HCEC 1CT (cell line): ENCODE measurements at places on chromosomes 6 and 20.

GRCh38 chr6:126941751-126942150 is 176.7 kb upstream of the RSPO3 start:
- no peak for DNase-seq

DNA sequence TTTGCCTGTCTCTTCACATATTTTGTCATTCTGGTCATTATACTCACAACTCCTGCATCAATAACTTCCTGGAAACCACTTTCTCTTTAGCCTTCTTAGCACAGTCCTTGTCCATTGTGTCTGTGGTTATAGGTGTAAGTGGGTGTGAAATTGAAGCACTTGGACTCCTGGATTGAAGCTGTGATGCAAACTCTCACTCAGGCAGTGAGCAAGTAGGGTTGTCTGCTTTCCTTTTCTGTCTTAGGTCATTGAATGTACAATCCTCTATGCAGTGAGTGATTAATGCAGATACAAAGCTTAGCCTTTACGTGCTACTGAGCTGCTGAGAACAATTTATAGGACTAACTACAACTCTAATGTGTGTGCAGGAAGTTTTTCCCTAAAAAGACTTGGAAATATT is 54.8 kb downstream of the ADGRB3 start:
- no peak for DNase-seq

DNA sequence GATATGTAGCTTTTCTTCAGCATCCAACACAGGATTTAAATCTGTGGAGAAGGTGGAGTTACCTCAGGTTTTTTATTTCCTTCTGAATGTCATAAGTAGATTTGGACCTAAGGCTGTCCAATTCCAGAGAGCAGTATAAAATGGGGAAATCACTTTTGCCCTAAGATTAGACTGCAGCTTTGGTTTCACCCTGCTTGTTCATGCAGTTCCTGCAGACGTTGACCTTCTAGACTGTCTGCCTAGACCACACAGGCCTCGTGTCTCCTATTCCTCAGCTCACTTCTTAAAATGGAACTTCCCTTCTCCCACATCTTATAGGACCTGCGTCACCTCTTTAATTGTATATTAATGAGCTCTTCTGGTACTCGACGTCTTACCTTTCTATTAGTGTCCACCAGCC is 26.0 kb upstream of the C6orf62 start:
- DNase-seq = no peak

DNA sequence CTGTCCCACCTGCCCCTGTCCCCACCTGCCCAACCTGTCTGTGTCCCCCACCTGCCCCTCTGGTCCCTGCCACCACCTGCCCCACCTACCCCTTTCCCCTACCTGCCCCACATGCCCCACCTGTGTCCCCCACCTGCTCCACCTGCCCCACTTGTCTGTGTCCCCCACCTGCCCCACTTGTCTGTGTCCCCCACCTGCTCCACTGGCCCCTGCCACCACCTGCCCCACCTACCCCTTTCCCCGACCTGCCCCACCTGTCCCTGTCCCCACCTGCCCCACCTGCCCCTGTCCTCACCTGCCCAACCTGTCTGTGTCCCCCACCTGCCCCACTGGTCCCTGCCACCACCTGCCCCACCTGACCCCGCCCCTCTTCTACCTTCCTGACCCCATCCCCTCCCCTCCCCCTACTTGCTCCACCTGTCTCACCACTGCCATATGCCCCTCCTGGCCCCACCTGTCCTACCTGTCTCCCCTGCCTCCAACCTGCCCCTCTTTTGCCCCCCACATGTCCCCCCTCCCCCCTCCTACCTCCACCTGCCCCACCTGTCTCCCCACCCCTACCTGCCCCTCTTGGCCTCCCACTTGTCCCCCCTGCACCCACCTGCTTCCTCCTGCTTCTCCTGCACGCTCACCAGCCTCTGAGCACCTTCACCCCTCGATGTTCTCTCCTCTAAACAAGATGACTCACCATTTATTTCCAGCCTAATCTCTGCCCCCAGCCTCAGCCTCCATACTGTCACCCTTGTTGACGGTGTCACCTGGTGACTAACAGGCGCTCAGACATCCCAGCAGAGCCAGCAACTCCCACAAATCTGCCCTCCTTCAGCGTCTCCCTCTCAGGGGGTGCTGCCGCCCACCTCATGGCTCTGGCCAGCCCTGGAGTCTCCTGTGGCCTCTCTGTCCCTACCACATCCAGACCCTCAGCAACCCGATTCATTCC is 5.6 kb upstream of the MYT1 start:
- DNase-seq = no peak

DNA sequence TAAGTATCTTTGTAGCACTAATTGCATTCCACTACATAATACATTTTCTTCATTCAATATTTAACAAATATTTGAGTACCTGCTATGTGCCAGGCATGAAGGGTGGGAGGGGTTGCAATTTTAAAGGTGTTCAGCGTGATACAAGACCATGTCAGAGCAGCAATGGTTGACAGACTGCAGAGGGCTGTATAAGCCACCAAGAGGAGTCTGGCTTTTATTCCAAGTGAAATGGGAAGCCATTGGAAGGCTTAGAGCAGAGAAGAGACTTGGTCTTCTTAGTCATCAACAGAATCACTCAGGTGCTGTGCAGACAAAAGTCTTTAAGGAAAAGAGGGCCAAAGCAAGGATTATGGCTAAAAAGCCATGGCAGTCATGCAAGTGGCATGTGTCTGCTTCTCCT is 360.8 kb upstream of the ARID1B start:
- DNase-seq = no peak

- peak; percentile 41 for DNase-seq
These were observed at the start of gene PTK7 for GRCh38 chr6:43075670-43076463. Gene PTK7, plus strand, starts transcription at chr6:43076314. Its CDS starts 175 bp downstream, at chr6:43076489.

- DNase-seq = no peak
These were observed 678.8 kb upstream of the MARCKS start for GRCh38 chr6:113178349-113178748.

- DNase-seq = no peak
These were observed 181.1 kb upstream of the STXBP5 start for GRCh38 chr6:147023148-147023547.

DNA sequence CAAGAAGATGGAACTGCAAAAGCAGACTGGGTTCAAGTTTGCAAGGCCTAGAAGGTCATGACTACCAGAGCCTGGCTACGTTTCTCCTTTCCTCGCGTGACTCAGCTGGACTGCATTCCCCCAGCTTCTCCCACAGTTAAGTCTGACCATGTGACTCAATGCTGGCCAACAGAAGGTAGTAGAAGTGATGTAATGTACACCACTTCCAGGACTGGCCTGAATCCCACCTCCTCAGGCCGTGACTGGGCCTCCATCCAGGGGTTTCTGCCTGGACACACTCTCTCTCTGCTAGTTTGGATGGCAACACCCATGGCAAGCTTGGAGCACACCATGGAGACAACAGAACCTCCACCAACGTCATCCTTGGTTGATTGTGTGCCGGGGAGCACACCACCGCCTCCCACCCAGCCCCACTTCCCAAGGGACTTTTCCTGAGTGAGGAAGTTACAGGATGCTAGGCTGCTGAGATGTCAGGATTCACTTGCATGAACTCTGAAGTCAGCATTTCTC is 112.0 kb upstream of the CDYL start:
- DNase-seq = peak; percentile 61

DNA sequence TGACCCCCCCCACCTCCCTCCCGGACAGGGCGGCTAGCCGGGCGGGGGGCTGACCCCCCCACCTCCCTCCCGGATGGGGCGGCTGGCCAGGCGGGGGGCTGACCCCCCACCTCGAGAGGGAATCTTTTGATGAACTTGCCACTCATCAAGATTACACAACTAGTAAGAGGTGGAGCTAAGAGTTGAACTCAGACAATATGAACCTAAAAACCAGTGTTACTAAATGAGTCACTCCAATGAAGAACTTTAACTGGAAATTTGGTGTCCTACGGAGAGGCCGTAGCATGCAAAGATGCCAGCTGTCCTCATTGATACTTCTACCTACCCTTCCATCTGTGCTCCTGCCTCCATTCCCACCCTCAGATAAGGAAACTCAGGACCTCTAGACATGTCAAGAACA is 42.8 kb downstream of the PFDN4 start:
- DNase-seq = no peak

GRCh38 chr6:153038378-153039057 is 36.0 kb upstream of the MTRF1L start:
- peak; percentile 77 for DNase-seq

DNA sequence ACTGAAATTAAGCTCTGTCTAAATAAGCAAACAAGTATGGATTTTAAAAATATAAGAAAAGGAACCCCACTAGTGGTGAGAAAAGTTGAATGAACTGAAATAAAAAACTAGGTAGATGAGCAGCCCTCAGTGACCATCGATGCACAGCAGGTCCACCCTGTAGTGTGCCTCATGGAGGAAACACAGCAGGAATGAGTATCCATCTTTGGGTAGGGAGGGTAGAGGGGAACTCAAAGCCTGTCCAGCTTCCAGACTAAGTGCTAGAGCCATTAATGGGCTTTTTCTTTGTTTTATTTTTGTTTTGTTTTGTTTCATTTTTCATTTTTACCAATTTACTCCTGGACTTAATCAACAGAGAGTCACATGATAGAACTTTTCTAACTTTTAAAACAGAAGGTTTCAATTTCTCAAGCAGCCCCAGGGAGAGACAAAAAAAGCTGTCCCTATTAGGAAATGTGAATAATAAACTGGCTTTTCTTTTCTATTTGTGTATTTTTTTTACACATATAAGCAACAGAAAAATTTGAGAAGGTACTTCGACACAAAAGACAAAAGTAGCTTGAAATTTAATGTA is 700.6 kb downstream of the HACE1 start:
- no peak for DNase-seq

- no peak for DNase-seq
These were observed 14.2 kb downstream of the LEMD2 start for GRCh38 chr6:33774774-33775173.

DNA sequence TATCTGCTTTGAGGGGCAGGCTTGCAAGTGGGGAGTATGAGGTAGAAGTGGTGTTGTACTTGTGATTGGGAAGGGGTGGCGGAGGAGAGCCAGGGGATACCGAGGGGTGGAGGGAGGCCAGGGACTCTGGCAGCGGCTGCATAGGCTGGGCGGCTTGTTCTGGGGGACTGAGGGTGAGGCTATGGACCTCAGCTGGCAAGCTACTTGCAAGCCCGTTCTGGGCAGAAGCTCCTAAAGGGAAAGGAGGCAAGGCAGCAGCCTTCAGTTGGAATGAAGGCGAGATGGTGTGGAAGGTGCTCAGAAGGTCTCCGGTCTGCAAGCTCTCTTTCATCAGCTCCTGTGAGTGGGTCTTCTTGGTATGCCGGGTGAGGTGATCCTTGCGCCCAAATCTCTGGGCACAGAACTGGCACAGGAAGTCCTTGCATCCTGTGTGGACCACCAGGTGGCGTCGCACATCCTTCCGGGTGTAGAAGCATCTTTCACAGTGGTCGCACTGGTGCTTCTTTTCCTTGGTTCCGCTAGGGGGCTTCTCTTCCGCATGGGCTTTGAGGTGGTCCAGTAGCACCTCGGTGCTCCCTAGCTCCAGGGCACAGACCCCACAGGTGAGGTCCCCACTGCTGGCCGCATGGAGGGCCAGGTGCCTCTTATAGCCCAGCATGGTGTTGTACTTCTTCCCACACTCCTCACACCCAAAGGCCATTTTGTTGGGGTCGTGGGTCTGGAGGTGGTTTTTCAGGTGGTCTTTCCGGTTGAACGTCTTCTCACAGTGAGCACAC is 66.0 kb downstream of the PLAGL1 start:
- peak; percentile 45 for DNase-seq

DNA sequence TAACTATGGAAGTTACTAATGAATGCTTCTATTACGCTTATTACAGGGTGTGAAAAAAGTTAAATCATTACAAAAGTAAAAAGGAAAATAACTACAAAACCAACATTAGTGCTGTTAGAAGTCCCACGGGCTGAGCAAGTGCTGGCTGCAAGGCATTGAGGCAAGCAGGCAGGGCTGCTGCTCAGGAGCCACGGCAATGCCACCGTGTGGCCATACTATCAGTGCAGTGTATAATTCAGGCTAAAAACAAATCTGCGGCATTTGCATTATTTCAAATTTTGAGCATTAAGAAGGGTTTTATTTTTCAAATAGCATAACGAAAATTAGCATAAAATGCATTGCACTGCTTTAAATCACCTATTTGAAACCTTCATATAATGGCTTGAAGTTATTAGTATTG is 17.1 kb downstream of the IFNGR1 start:
- DNase-seq = no peak

- no peak for DNase-seq
These were observed 29.9 kb upstream of the PRDM1 start for GRCh38 chr6:106056060-106056745.

DNA sequence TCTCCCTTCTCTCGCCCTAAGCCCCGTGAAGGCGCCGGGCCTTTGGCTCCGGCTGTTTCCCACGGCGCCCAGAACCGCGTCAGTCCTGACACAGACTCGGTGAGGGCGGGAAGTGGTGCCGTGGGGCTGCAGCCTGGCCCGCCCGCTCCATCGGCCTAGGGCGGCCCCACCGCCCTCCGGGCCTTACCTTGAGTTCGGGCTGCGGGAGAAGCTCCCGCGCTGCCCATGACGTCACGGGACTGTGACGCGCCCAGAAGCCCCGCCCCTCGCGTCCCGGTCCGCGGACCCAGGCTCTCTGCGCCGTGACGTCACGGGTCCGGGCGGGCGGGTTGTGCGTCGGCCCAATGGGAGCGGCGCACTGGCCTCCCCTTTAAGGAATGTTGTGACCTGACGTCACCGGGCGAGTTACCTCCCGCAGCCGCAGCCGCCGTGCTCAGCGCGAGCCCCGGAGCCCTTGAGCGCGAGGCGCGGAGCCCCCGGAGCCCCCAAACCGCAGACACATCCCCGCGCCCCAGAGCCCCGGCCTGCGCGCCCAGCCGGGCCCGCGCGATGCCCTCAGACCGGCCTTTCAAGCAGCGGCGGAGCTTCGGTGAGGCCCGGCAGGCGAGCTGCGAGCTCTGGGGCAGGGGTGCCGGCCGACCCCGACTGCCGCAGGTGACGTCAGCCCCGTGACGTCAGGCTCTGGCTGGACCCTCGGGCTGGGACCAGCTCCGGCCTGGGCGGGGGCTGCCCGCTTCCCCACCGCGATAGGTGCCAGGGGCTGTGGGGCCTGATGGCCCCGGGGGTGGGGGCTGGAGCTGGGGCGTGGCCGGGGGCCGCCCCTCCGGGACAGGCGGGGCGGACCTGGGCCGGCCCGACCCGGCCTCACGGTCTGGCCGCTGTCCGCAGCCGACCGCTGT is at the start of gene MAP1LC3A:
Gene MAP1LC3A (plus strand): TSS at position 399 of the 899 bp plus-strand sequence. CDS start 151 bp downstream, at position 550.
- DNase-seq = peak; percentile 96

GRCh38 chr6:46357591-46357990 is 133.7 kb downstream of the RCAN2 start:
- no peak for DNase-seq

DNA sequence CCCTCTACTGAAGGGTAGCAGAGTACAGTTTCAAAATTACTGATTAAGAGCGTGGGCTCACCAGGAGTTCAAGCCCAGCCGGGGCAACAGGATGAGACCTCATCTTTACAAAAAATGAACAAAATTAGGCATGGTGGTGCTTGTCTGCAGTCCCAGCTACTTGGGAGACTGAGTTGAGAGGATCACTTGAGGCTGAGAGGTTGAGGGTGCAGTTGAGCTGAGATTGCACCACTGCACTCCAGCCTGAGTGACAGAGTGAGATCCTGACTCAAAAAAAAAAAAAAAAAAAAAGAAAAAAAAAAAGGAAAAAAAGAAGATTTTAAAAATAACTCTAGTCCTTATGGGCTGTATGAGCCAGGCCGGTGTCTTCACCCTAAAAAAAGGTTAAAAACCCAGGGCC is 18.7 kb downstream of the PABPC1L start:
- DNase-seq = no peak
